ENCODE measurements at places on chromosomes 13 and 19.

GRCh38 chr13:27455331-27455855 is 5.0 kb upstream of the MTIF3 start:
- DNase-seq, result no peak

DNA sequence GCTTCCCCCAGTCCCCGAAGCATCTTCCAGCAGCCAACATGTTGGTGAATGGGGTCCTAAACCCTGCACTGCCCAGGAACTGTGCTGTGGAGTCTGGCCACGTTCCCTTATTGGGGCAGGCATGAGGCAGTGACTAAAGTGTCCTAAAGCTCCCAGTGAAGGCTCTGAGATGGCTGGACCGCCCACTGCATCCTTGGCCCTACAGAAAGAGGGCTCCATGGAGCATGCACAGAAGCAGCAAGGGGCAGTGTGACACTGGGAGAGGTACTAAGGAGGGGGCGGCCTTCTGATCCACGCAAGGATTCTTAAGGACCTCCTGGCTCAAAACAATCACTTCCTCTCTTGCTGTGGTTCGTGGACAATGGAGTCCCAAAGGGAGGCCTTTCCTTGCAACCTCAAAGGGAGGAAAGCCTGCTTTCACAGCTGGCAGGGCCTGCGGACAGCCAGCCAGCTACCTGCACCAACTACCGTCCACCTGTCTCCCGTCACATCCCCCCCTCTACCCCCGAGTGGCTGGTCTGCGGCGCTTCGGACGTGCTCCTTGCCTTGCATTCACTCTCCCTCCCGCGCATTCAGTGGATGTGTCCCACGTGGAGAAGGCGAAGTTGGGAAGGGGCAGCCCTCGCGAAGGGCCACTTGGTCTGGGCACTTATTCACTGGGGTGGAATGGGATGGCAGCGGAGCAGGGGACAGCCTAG is 63.9 kb upstream of the STARD13 start:
- DNase-seq, result no peak

GRCh38 chr13:73972545-73972944 is 161.7 kb downstream of the KLF12 start:
- no peak for DNase-seq

DNA sequence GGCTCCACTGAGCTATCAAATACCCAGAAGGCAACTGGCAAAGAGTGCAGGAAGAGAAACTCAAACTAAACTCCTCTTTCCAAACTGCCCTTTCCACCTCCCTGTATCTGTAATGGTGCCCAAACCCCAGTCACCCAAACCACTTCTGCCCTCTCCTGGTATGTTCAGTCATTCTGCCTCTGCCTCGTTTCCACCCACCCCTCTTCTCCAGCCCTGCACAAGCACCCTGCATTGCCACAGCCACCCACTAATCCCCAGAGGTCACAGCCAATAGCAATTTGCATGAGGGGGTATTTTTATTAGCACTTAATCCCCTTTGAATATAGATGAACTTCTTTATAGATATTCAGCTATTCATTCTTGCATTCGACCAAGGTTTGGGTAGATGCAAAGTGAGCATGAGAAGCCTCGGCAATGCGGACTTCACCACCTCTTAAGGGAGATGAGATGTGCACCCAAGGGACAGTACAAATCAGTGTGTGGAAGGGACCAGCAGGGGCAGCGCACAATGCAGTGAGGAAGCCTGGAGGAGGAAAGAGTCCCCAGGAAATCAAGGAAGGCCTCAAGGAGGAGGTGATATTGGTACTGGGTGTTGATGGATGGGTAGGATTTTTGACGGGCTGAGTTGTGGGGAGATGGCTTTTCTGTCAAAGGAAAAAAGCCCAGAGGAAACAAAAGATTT is 12.4 kb downstream of the TMEM272 start:
- DNase-seq, result no peak

- DNase-seq, result no peak
Measured at GRCh38 chr13:22320991-22321390, 650.1 kb downstream of the FGF9 start.
